Stimulated activated CD4-positive, alpha-beta T cell treated with anti-CD3 and anti-CD28 coated beads, Interleukin-12 subunit alpha, Interleukin-12 subunit beta, amount 100 ng/mL, for 24 hours (primary cell): ENCODE measurements at places on chromosomes 11 and 22.

- no peak for DNase-seq
Measured at GRCh38 chr11:124717786-124718651, 21.7 kb upstream of the NRGN start.

- DNase-seq, result no peak
Measured at GRCh38 chr11:63503492-63503891, 2.4 kb upstream of the LGALS12 start.

GRCh38 chr22:27857443-27857842 lies 55.9 kb upstream of the MN1 start:
- DNase-seq, result no peak

GRCh38 chr11:85748455-85748891 lies 62.5 kb downstream of the SYTL2 start:
- DNase-seq, result no peak

- no peak for DNase-seq
Measured at GRCh38 chr11:15901790-15902189, 454.6 kb downstream of the SOX6 start.

GRCh38 chr11:1297011-1297575 lies 12.3 kb downstream of the TOLLIP start:
- DNase-seq, result no peak

DNA sequence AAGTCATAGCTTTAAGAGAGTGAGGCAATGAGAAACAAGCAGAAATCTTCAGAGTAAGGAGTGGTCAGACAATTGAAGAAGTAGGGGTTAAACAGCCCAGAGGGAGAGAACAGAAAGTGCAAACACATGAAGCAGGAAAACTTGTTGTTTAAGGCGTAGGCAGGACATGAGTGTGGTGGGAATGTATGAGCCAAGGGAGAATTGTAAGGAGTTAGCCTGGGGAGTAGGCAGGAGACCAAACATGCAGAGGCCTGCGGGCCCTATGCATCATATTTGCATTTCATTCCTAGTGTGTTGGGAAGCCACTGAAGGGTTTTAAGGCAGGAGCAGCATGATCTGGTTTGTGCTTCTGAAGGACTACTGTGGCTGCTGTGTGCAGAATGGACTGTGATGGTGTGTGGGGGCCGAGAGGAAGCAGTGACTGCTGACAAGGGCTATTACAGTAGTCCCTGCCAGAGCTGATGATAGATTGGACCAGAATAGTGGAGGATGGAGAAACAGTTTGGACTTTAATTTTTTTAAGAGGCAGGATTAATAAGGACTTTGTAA lies 179.9 kb upstream of the C11orf87 start:
- DNase-seq, result no peak

DNA sequence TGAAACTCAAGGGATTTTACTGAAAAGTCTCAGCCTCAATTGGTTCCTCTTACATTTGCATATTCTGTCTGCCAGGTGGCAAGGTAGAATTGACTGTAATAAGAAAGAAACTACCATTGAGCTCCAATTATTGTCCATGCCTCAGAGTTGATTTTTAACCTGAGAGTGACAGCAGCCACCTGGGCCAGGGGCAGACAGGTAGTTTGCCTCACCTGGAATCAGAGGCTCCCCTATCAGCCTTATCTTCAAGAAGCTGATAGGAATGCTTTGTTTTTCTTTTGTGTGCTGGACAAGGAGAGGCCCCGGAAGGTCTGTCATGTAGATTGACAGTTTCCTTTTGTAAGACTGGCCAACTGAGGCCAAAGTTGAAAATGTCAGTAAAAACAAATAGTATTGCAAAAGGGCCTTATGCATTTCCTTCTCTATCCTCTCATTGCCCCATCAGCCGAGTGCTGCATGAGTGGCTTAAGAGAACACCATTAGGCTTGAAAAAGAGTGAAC lies 34.1 kb downstream of the CD44 start:
- no peak for DNase-seq

DNA sequence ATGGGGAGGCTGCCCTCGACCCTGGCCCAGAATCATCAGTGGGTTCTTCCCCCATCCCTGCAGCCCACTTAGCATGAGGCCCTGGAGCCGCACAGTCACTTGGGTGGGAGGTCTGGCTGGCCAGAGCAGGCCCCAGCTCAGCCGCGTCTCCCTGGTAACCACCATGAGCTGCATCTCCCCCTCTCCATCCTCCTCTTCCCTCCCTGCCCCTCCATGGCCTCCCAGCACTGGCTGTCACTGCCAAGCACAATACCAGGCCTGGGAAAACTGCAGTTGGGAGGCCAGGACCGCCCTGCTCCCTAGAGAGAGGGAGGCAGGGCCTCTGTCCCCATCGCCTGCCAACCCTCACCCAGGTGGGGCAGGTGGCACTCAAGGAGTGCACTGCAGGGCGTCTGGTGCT lies 8.0 kb downstream of the CSDC2 start:
- DNase-seq, result no peak

- peak; percentile 19 for DNase-seq
Measured at GRCh38 chr11:63670433-63671321, 499 bp downstream of the ATL3 start.

- DNase-seq, result no peak
Measured at GRCh38 chr22:39925909-39926679, 25.2 kb downstream of the GRAP2 start.

GRCh38 chr22:26426924-26427323 lies 2.1 kb upstream of the ASPHD2 start:
- DNase-seq, result no peak

GRCh38 chr11:6319001-6319703 lies 1.1 kb downstream of the CAVIN3 start:
- DNase-seq, result no peak

GRCh38 chr11:78251083-78251775 lies 62.5 kb downstream of the USP35 start:
- no peak for DNase-seq

GRCh38 chr11:57982776-57983175 lies 40.9 kb upstream of the OR9Q1 start:
- no peak for DNase-seq

- peak; percentile 17 for DNase-seq
Measured at GRCh38 chr11:117180661-117181585, 2.4 kb downstream of the SIDT2 start.

- DNase-seq, result no peak
Measured at GRCh38 chr11:121478895-121479697, 26.3 kb upstream of the SORL1-AS1 start.

DNA sequence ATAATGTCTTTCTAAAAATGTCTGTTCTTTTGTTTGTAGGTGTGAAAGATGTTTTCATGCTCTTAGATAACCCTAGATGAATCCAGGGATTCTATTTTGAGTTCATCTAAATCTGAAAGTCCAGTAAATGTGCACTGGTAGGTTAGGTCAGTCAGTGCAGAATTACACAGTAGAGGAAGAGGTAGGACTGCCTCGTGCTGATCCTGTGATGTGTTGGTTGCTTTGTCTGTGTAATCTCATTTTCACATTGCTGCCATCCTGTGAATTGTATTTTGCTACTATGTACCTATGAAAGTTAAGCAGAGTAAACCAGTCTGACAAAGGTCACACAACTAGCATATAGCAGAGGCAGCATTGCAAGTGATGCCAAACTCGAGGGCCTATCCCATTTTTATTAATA lies 36.5 kb downstream of the ATXN10 start:
- DNase-seq, result no peak

GRCh38 chr11:78567209-78567608 lies 7.5 kb downstream of the NARS2 start:
- DNase-seq, result no peak

- DNase-seq, result no peak
Measured at GRCh38 chr11:117392001-117392690, 64.5 kb downstream of the CEP164 start.

DNA sequence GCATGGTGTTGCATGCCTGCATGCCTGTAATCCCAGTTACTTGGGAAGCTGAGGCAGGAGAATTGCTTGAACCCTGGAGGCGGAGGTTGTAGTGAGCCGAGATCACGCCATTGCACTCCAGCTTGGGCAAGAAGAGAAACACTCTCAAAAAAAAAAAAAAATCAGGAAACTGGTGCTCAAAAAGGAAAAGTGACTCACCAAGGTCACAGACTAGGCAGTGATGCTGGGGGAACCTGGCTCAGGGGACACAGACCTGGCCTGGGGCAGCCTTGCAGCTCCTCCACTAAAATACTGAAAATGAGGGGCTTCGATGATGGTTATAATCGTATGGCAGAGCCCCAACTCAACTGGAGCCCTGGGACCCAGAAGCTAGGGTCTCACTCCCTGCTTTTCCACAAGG lies 8.1 kb upstream of the SLC35E4 start:
- no peak for DNase-seq

DNA sequence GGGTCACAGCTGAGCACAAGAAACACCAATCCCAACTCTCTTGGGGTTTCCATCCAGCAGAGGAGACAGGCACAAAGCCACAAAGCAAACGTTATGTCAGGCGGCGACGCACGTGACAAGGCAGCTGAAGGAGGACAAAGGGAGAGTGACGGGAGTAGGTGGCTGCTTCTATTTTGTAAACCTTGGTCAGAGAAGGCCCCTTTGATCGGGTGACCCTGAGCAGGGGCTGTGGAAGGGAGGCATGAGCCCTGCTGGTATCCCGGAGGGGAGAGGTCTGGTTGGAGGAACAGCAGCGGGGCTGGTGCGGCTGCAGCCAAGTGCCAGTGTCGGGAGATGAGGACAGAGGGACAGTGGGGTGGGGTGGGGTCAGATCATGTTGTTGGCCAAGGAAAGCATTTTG lies 17.3 kb upstream of the RFPL3 start:
- DNase-seq, result no peak
